Femur (tissue), 1 donor: ENCODE measurements at places on chromosomes 7 and 10.

DNA sequence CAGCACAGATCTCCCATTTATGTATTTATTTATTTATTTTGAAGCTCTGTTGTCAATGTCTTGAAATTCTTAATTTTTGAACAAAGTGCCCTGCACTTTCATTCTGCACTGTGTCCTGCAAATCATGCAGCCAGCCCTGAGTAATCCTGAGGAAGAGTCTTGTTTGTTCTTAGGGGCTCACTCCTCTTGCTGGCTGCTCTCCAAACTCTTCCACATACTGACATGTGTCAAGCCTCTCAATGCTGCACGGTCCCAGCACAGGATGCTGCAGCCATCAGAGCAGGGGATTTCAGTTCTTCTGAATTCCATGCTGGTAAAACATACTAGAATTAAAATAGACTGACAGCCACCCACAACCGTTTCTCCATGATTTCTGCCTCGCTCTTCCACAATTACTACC is 207.2 kb downstream of the PARD3 start:
- DNase-seq, result no peak

GRCh38 chr7:159022238-159022993 is 122.3 kb downstream of the VIPR2 start:
- DNase-seq, result no peak

DNA sequence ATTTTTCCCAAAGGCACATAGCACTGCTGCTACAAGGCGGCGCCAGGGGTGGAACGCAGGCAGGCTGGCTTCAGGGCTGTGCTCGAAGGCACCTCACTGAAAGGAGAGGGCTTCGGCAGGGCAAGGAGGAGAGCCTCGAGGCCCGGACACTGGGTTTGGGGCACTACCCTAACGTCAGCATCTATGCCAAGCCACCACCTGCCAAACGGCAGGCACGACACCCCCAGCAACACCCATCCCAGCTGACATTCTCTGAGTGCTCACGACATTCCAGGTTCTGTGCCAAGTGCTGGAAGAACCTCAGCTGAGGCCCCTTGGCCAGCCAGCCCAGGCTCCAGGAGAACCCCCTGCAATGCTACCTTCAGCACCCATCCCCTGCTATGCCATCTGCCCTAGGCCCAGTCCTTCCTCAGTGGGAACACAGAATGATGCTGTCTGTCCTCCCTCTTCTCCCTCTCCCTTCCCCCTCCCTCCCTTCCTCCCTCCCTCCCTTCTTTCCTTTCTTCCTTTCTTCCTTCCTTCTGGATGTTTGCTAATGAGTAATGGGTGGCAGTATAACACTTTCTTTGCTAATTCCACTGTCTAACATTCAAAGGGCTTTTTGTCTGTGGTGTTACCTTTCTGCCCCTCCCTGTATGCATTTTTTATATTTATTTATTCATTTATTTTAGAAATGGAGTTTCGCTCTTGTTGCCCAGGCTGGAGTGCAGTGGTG is 24.3 kb downstream of the ZCCHC24 start:
- DNase-seq, result no peak

- DNase-seq, result peak; percentile 70
Observed at GRCh38 chr7:29040579-29040925, 82.4 kb upstream of the TRIL start.
